ENCODE measurements at places on chromosomes 5 and 9.

- DNase-seq = no peak
- no peaks in the 10 kb centered on the region for H3K36me3 ChIP-seq
- no peak overlapping the region for H3K27ac ChIP-seq
- no peaks in the 10 kb centered on the region for H3K4me1 ChIP-seq
- H3K27me3 ChIP-seq = no peaks in the 10 kb centered on the region
- no peak overlapping the region for H3K4me3 ChIP-seq
Observed at GRCh38 chr9:122835313-122835731, 6.9 kb upstream of the PDCL start.

- no peaks in the 10 kb centered on the region for H3K27me3 ChIP-seq
- no peak overlapping the region for H3K4me3 ChIP-seq
- peak overlapping the region; percentile 81 for H3K27ac ChIP-seq
- H3K4me1 ChIP-seq = peaks cover 81% of the 10 kb centered on the region
- no peaks in the 10 kb centered on the region for H3K36me3 ChIP-seq
Observed at GRCh38 chr5:132662925-132663770, 5.2 kb downstream of the IL13 start.

DNA sequence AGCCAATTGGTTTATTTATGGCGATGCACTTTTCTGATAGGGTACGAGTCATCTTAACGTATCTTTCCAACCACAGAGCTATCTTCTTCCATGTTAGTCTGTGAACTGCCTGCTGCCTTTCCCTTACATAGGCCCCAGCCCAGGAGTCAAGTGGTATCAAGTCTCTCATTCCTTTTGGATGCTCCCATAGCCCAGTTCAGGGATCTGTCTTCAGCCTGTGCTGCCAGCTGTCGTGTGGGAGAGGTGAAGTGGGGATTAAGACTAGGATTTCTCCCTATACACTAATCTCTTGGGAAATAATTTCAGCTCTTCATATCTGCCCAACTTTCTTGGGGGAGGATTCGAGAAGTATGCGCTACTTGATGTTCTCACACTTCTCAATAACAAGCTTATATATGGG is 475.7 kb downstream of the EBF1 start:
- H3K36me3 ChIP-seq = no peaks in the 10 kb centered on the region
- no peak overlapping the region for H3K27ac ChIP-seq
- H3K4me3 ChIP-seq = no peak overlapping the region
- no peaks in the 10 kb centered on the region for H3K4me1 ChIP-seq
- no peaks in the 10 kb centered on the region for H3K27me3 ChIP-seq

GRCh38 chr5:28917631-28918030 is 1879.2 kb upstream of the CDH9 start:
- H3K27ac ChIP-seq = no peak overlapping the region
- H3K27me3 ChIP-seq = no peaks in the 10 kb centered on the region
- no peak overlapping the region for H3K4me3 ChIP-seq
- H3K36me3 ChIP-seq = no peaks in the 10 kb centered on the region

DNA sequence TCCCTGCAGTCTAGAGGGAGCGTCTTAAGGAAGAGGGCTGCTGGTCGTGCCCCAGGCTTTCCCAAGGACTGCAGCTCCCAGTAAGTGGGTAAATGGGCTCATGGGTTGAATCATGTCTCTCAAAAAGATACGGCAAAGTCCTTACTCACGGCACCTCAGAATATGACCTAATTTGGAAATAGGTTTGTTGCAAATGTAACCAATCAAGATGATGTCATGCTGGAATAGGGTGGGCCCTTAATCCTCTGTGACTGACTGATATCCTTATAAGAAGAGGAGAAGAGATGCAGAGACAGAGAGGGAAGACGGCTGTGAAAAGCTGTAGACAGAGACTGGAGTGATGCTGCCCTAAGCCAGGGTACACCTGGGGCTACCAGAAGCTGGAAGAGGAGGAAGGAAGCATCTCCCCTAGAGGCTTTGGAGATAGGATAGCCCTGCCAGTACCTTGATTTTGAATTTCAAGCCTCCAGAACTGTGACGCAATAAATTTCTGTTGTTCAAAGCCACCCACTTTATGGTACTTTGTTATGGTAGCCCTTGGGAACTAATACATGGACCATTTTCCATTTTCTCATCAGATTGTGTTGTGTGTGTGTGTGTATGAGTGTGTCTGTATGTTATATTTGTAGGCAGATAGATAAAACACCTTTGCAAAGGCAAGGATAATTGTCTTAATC is 15.0 kb downstream of the GALNT10 start:
- H3K4me3 ChIP-seq = no peak overlapping the region
- DNase-seq = no peak
- H3K4me1 ChIP-seq = peaks cover 52% of the 10 kb centered on the region
- H3K27ac ChIP-seq = peak overlapping the region; percentile 77
- H3K36me3 ChIP-seq = peaks cover 4% of the 10 kb centered on the region
- no peaks in the 10 kb centered on the region for H3K27me3 ChIP-seq

DNA sequence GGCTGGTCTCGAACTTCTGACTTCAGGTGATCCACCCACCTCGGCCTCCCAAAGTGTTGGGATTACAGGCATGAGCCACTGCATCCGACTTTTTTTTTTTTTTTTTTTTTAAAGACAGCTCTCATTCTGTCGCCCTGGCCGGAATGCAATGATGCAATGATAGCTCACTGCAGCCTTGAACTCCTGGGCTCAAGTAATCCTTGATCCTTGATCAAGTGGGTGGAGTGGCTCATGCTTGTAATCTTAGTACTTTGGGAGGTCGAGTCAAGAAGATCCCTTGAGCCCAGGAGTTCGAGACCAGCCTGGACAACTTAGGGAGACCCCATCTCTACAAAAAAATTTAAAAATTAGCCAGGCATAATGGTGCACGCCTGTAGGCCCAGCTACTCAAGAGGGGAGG is 8.1 kb downstream of the SEC24A start:
- no peaks in the 10 kb centered on the region for H3K27me3 ChIP-seq
- DNase-seq = no peak
- no peak overlapping the region for H3K27ac ChIP-seq

GRCh38 chr5:151592855-151593408 is 1.8 kb upstream of the FAT2 start:
- no peak overlapping the region for H3K27ac ChIP-seq
- no peak for DNase-seq
- H3K4me1 ChIP-seq = no peaks in the 10 kb centered on the region
- H3K4me3 ChIP-seq = no peak overlapping the region

DNA sequence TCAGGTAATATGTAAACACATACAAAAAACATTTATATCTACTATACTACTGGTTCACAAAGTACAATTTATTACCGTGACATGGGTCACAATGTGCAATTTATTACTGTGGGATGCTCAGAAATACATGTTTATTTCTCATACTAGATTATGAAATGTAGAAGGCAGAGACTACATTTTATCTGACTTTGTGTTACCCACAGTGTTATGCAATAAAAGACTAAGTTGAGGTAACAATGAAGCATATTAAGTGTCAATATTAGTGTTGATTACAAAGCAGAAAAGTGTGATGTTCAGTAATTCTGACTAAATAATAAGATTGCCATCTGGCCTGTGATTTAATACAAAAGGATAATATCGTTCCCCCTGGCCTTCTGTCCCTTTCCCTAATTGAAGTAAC is 42.4 kb downstream of the CPLANE1 start:
- peaks cover 6% of the 10 kb centered on the region for H3K4me1 ChIP-seq
- no peak for DNase-seq
- no peaks in the 10 kb centered on the region for H3K36me3 ChIP-seq
- H3K27ac ChIP-seq = no peak overlapping the region
- no peak overlapping the region for H3K4me3 ChIP-seq
- peaks cover 33% of the 10 kb centered on the region for H3K27me3 ChIP-seq

DNA sequence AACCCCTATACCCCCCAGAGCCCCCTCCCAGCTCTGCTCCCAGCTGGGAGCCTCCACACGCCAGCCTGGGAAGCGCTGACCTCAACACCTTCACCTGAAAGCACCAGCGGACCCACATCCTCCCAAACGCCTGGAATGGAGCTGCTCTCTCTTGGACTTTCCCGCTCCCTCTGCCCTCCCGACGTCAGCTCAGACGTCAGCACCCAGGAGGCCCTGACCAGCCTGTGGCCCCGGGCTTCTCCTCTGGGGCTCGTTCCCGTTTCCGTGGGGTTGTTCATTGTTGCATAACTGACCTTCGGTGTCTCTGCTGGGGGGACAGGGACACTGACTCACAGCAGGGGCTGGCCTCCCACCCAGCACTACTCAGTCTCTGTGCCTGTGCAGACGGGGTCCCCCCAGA is 35.0 kb upstream of the SLC6A3 start:
- no peak overlapping the region for H3K27ac ChIP-seq
- H3K36me3 ChIP-seq = peaks cover 7% of the 10 kb centered on the region
- H3K27me3 ChIP-seq = no peaks in the 10 kb centered on the region
- peak; percentile 27 for DNase-seq

GRCh38 chr5:141478321-141478945 is 2.7 kb downstream of the PCDHGC3 start:
- no peak overlapping the region for H3K4me3 ChIP-seq
- DNase-seq = no peak
- peaks cover 32% of the 10 kb centered on the region for H3K27me3 ChIP-seq
- no peaks in the 10 kb centered on the region for H3K4me1 ChIP-seq

All from K562 (cell line).